ENCODE measurements at places on chromosomes 2 and 18.

GRCh38 chr2:10900216-10901109, 11.3 kb upstream of the KCNF1 start:
- DNase-seq = no peak

DNA sequence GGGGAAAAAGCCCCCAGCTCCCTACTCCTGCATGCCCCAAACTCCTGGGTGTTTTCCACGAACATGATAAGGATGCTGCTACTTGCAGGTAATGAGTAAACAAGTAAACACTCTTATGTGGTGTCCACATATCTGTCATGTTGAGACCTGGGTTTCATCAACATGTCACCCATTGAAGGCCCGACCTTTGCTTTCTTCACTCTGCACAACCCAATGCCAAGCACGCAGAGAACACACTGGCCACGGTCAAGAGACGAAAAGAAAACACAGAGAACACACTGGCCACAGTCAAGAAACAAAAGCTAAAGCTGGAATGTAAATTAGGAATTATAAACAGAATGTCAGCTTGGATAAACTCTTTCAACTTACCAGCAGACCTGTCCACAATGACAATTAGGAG, 143.1 kb downstream of the TTC32 start:
- no peak for DNase-seq

DNA sequence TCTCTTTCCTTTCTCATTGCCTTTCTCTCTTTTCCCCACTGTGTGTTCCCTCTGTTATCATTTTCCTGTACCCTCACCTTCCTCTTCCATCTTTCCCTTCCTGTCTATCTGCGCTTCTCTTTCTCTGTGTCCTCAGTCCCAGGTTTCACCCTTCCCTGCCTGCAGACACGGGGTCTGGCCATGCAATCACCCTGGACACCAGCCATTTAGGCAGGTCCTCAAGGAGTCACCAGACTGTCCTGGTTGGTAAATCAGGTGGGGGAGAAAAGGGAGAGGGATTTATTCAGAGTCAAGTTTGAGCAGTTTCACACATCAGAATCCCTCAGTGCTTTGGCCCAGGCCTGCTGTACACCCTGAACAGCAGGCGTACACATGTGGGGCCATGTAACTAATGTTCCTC, 169.3 kb downstream of the ANKRD30B start:
- DNase-seq = no peak

DNA sequence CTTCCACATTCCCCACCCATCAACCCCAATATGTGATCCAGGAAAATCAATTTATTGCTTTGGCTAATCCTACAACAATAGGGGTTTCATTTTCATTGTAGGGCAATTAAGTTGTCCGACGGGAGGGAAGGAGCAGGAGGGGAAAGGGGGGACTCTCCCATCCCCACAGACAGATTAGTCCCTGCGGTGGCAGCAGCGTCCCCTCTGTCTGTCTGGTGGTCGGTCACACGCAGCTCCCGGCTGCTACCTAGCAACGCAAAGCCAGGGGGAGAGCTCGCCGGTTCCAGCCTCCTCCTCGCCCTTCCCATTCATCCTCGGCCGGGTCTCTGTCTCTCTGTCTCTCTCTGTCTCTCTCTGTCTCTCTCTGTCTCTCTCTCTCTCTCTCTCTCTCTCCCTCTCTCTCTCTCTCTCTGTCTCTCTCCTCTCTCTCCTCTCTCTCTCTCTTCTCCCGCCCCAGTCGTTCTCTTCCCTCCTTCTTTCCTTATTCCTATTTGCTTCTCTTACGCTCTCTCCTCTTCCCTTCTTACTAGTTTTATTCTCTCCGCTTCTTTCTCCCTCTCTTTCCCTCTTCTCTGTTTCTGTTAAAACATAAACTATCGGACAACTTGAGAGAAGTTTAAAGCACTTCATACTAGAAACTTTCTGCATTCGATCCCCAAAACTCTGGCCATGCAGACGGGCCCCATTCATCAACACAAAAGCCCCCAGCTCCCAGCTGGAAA, 1.2 kb downstream of the LRP2 start:
- DNase-seq = no peak

GRCh38 chr2:186841940-186842339, 7.0 kb downstream of the ZSWIM2 start:
- no peak for DNase-seq

GRCh38 chr2:36413218-36413617, 57.6 kb downstream of the CRIM1 start:
- DNase-seq = no peak

DNA sequence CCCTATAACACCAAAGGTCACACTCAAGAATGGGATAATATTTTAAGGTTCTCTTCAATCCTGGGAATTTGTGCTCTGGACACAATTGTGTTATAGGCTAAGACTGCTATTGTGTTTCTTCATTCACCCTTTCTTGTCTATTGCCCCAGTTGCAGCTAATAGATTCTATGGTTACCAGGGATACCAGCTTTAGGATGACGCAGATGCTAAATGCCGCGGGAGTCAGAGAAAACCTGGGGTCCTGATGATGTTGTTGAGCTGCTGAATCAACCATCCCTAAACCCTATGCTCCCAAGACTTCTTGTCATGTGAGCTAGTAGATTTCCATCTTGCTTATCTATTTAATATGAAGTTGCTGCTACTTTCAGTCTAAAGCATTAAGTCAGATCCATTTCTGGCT, 5.4 kb downstream of the CRYGD start:
- DNase-seq = no peak

DNA sequence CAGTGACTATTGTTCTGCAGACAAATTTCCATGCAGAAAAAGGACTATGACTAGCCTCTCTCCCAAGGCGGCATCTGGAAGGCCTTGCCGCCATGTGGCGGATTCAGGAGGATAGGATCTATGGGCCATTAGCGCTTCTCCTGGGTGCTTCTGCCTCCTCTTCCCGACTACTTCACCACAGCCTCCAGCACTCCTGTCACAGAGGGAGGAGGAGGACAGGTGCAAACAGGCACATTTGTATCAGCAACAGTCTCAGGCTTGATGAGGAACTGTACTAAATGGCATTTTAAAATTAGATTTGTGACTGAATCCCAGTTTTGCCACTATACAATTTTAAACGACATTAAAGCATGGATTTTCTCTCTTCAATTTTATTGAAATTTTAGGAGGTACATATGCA, 114.9 kb downstream of the NOL10 start:
- no peak for DNase-seq
